Activated T-cell treated with anti-CD3 and anti-CD28 coated beads, Interleukin-2, amount 50 U/mL, for 72 hours (primary cell): ENCODE measurements at places on chromosomes 2 and 18. TPM values are rescaled to one million over a fixed set of nuclear protein-coding genes. Genes with fewer than 3 reads are reported as not detected.

Gene RFX8
- total RNA-seq, result 1.4 TPM

DNA sequence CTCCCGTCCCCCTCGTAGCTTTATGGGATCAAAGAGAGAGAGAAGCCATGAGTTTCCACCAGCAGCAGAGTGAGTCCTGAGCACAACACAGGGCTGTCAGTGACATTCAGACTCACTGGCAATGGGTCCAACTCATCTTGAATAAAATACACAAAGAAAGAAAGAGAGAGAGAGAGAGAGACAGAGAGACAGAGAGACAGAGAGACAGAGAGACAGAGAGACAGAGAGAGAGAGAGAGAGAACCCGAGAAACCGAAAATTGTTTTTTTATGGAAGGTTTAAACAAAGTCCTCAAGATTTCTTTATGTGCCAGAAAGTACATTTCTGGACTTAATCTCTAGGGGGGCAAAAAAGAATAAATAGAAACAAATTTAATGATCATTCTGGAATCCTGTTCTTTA is 11.5 kb upstream of the BCL2 start:
- no peaks in the 10 kb centered on the region for H3K27me3 ChIP-seq
- peaks cover 22% of the 10 kb centered on the region for H3K36me3 ChIP-seq
- DNase-seq, result no peak
- H3K4me1 ChIP-seq, result no peaks in the 10 kb centered on the region

GRCh38 chr2:231276987-231277386 is 78.6 kb downstream of the ARMC9 start:
- H3K4me1 ChIP-seq, result peaks cover 22% of the 10 kb centered on the region
- no peak overlapping the region for H3K27ac ChIP-seq
- H3K27me3 ChIP-seq, result peaks cover 15% of the 10 kb centered on the region
- H3K36me3 ChIP-seq, result no peaks in the 10 kb centered on the region
- DNase-seq, result peak; percentile 26

- H3K36me3 ChIP-seq, result no peaks in the 10 kb centered on the region
- DNase-seq, result no peak
- no peak overlapping the region for H3K4me3 ChIP-seq
- peaks cover 16% of the 10 kb centered on the region for H3K27me3 ChIP-seq
- no peak overlapping the region for H3K27ac ChIP-seq
- peaks cover 8% of the 10 kb centered on the region for H3K4me1 ChIP-seq
Observed at GRCh38 chr2:88871336-88871735, 179.9 kb downstream of the RPIA start.

DNA sequence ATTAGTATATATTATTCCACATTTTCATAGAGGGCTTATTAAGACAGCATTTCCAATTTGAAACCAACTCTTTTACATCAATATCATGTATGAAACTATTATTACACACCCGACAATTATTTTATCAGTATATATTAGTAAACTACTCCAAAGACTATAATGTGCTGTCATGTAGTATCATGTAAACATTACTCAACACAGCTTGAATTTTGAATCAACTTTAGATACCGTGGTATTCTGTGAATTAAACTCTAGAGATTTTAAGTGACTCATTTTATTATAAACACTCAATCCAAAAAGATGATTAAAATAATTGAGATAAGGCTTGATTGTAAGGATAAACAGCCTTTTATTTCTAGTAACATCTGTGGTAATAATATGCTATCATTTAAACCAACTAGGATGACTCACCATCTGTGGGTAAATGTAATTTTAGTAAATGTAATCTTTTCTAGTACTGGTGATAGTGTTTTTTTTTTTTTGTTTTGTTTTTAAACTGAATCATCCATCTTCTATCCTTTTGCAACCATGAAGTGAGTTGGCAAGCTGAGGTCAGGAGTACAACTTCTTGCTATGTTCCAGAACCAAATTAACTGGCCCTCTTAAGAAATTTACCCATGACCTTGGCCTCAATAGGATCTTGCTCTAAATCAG is 144.3 kb upstream of the SMAD7 start:
- no peak overlapping the region for H3K27ac ChIP-seq
- H3K4me1 ChIP-seq, result peaks cover 8% of the 10 kb centered on the region
- H3K4me3 ChIP-seq, result no peak overlapping the region
- DNase-seq, result no peak
- no peaks in the 10 kb centered on the region for H3K27me3 ChIP-seq
